ENCODE measurements at places on chromosomes 1 and 21. TPM values are rescaled to one million over a fixed set of nuclear protein-coding genes. Genes with fewer than 3 reads are reported as not detected.

DNA sequence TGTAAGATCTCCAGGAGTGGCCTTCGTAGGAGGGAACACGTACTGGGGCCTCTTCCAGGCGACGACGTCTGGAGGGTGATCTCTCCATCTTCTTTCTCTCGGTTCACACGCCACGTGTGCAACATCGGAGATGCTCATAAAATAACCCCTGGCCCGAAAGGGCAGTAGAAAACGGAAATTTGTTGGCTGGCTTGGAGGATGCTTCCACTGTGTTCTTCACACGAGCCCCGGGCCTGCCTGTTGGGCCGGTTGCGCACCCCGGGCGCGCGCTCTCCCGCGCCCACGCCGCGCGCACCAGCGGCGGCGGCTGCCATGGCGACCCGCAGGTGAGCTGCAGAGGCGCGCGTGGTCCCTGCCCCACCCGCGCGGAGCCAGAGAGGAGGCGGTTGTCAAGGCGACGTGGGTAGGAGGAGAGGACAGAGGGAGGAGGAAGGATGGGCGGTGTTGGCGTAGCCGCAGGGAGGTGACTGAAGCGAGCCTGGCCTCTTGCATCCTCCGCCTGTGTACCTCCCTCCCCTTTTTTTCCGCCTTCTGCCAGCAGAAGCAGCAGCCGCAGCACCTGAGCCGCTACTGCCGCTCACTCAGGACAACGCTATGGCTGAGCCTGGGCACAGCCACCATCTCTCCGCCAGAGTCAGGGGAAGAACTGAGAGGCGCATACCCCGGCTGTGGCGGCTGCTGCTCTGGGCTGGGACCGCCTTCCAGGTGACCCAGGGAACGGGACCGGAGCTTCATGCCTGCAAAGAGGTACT is at the start of gene ELAPOR1:
TSS of gene ELAPOR1 (plus strand) at position 526 of the 752 bp plus-strand sequence. CDS start at position 595, 69 bp downstream.
- peak; percentile 39 for DNase-seq

- no peak for DNase-seq
These were observed 1622.8 kb upstream of the B3GALT2 start for GRCh38 chr1:194809215-194809614.

DNA sequence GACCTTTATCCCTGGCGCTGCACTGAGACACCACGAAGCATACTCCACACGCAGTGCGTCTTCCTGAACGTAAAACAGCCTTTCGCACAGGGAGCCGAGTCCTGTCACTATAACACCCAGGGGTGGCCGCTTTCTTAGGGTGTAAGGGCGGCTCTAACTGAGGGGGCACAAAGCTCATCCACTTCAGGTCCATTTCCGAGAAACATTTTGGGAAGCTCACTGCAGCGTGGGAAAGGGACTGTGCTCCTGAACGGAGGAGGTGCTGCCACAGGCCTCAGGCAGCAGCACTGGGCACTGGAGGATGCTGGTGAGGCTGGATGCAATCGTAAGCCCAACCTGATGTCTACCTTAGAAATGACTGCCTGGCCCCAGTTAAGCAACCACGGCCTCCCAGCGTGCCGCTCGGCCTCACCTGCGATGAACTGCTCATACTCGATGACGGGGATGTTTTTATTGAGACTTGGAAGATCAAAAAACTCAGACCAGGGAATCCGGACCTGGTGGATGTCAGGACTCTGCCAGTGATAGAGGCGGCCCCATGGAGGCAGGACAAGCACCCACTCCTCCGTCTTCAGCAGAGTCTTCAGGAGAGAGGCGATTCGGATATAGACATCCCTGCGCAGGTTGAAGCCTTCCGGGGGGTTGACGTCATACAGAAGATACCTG is 2.3 kb downstream of the POFUT2 start:
- DNase-seq, result no peak

DNA sequence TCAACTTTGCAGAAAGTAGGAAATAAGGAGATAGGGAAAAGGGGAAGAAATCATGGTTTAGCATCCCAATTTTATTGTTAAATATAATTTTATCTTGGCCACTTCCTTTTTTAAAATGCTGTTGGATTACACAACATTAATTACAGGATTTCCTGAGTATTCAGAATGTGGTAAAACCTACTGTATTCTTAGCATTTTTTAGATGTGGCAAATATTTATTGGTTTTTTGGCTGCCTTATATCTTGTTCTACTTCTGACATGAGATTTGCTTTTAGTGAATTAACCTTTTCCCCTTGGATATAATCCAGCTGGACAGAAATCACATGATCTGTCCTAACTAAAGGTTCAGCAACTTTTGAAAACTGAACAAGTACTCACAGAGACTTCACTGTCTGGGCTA is 104.9 kb downstream of the PTGS2 start:
- DNase-seq, result no peak

DNA sequence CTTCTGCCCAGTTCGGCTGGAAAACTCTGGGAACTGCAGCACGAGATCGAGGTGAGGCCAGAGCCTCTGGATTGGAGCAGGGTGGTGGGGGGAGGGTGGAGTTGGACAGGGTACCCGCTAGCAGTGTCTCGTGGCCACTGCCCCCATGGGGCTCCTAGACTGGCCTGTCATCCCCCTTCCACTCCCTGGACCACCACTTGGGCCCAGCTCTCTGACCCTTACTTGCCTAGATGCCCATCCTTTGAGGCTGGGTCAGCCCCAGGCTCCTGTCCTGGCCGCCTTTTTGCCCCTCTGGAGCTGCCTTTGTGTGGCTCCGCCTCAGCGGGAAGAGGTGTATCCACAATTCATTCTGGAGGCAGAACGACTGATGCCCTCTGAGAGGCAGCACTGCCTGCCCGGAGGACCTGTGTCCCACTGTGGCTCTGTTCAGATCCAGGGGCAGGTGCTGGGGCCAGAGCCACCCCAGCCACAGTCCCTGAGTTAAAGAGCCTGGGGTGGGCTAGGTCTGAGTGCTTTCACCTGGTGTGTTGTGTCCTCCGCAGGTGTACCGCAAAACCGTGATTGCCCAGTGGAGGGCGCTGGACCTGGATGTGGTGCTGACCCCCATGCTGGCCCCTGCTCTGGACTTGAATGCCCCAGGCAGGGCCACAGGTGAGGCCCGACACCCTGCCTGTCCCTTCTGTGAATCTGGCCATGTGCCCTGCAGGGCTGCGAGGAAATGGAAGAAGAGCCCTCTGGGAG is 17.7 kb downstream of the FAAH start:
- no peak for DNase-seq

SYT11 gene
- 7.4 TPM for total RNA-seq

- DNase-seq, result peak; percentile 85
These were observed 2.7 kb downstream of the DISP1 start for GRCh38 chr1:222817529-222817928.

DNA sequence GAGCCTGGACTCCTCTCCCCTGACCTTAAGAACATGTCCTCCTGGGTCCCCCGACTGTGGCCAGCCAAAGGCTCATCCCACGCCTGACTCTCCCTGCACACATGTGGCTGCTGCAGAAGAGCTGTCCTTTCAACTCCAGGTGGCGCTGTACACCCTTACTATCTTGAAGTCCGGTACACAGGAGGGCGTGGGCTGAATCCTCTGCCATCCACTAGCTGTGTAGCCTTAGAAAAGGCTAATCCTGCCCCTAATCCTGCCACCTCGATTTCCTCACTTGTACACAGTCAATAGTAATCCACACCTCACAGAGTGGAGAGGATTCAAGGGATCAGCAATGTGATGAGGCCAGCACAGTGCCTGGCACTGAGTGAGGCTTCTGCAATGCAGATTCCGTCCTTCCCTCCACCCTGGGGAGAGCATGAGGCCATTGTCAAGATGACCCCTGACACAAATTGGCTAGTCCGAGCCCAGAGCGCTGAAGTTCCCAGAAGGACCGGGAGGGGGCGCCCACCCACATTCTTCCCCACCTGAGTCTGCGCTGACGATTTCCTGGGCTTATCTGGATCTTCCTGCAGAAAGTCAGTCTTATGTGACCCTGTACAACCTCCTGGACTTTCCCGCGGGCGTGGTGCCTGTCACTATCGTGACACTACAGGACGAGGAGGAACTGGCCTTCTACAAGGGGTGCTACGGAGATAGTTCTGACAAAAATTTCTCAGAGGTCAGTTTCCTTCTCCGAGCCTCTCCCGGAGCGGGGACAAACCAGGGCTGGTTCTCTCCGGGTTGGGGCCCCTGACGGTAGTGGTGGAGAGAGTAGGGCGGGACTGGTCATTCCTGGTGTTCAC is 47.1 kb upstream of the DMBX1 start:
- DNase-seq, result peak; percentile 90

DNA sequence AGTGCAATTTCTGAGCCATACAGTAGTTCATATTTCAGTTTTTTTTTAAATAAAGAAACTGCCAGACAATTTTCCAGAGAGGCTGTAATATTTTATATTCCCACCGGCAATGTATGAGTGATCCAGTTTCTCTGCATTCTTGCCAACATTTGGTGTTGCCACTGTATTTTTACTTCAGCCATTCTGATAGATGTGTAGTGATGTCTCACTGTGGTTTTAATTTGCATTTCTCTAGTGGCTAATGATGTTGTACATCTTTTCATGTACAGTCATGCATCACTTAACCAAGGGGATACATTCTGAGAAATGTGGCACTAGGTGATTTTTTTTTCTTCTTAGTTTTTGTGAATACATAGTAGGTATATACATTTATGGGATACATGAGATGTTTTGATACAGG is 99.6 kb downstream of the CENPF start:
- DNase-seq, result no peak

DNA sequence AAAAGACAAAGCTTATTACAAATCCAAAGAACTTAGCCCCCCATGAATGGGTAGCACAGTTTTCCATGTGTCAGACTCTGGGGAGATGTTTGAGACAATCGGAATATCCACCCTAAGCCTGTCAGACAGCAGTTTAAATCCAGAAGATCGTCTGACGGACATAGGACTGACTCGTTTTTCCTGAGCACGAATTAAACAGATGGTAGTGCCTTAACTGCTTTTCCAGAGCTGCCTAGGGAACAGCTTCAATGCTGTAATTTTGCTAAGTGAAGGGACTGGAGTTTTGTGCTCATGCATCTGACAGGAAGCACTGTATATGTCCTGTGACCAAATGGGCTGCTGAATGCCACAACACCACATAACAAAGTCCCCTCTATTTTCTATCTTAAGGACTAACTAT is 48.6 kb downstream of the PCNX2 start:
- no peak for DNase-seq

ADAM15 gene
- 46.2 TPM for total RNA-seq

DNA sequence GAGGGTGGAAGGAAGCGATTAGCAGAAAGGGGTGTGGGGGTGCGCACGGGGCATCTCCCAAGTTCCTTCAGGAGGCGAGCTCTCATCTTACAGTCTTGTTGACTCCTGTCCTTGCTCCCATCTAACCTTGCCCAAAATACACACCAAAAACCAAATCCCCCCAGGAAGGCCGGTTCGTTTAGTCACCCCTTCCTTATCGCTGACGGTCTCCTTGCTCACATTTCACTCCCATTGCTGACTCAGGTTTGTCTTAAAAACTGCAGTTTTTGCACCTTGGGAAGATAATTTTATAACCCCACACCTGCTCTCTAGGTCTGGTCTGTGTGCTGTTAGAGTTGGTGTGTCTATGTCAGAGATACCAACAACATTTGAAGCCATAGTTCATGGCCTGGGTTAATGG is 68.1 kb upstream of the F3 start:
- DNase-seq, result peak; percentile 60

MAP1LC3C gene
- total RNA-seq, result not detected

GRCh38 chr1:158105352-158106095 is 75.2 kb upstream of the CD1D start:
- no peak for DNase-seq

DNA sequence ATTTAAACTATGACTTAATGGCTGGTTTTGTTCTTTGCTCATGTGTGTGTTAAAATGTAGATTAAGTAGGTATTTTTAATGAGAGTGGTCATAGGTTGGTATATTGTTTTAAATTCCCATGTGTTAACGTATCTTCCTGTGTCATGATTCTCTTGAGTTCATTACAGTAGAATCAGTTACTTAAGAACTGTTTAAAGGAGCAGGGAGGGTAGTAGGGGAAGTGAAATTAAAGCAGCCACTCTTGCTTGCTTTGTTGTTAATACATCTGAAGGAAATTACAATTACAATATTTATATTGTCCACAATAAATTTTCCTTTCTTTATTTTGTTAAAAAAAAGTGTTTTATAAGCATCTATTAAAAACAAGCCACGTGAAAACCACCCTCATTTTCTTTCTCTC is 119.2 kb upstream of the KIAA1614 start:
- no peak for DNase-seq

ANKRD35 gene
- not detected for total RNA-seq

DNA sequence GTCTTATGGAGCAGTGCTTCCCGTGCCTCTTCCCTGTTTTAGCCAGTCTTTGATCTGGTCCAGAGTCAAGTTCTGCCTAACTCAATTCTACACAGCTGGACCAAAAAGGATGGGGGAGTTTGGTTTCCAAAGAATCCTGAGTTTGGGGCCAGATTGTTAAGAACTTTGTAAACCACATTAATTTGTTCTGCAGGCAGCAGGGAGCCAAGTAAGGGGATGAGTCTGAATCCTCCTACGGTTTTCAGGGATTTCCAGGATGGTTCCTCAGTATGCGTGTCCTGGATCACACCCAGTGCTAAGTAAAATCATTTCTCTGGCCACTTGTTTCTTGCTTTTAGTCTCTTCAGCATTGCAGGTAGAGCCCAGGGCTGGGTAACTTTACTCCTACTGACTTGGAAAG is 26.1 kb upstream of the GJA5 start:
- DNase-seq, result no peak

DNA sequence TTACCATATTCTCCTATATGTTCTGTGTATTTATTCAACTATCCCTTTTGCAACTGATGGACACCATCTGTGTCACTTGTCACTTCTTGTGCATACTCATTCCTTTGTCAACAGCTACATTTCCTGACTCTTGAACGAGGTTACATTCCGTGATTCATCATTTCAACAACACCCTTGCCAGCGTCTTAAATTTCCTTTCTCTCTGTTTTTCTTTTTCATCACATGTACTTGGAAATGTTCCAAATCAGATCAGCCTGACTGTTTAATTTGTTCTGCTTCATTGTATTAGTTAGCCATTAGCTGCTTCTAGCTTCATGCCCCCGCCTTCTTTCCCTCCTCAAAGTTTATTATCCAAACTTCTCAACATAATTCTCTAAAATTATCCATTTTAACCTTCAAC is 173.0 kb downstream of the ADGRL4 start:
- peak; percentile 92 for DNase-seq

Data from Daoy (cell line).